ENCODE measurements at places on chromosomes 6 and 20.
A peak's percentile ranks its signal among the peaks of the same experiment; 100 is the strongest.

DNA sequence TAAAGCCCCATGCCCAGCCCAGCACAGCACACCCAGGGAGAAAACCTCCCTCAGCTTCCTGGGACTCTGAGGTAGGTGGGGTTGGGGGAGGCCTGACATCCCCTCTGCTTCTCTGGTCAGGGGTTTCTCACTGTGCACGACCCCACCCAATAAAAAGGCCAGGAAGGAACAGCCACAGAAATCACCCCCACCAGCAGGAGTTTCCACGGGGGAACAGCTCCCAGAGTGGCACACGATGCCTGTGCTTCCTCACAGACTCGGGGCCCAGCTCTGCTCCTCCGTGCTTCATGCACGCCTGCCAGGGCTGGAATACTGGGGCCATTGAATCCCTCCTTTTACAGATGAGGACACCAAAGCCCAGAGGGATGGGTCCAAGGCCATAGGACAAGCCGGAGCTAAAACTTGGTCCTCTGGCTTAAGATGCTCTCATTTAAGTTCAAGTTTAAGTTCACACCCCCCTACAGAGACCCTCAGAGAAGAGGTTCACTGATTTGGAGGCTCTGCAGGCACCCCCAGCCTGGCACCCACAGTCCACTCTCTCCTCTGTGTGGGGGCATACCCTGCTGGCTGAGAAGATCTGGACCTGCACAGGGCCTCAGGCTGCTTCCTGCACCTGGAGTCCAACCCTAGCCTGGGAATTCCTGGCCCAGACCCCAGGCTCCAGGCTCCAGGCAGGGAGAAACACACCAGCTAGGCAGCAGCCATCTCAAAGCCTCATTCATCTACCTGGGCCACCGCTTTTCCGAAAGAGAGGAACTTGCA, 14.3 kb downstream of the ACSS1 start:
- no peak for DNase-seq

- DNase-seq: no peak
Measured at GRCh38 chr6:127776320-127776719, 124.5 kb downstream of the THEMIS start.

- DNase-seq: no peak
Measured at GRCh38 chr6:136501514-136501913, 48.7 kb downstream of the MAP7 start.

GRCh38 chr6:163282672-163283071, 131.8 kb upstream of the QKI start:
- DNase-seq: no peak

DNA sequence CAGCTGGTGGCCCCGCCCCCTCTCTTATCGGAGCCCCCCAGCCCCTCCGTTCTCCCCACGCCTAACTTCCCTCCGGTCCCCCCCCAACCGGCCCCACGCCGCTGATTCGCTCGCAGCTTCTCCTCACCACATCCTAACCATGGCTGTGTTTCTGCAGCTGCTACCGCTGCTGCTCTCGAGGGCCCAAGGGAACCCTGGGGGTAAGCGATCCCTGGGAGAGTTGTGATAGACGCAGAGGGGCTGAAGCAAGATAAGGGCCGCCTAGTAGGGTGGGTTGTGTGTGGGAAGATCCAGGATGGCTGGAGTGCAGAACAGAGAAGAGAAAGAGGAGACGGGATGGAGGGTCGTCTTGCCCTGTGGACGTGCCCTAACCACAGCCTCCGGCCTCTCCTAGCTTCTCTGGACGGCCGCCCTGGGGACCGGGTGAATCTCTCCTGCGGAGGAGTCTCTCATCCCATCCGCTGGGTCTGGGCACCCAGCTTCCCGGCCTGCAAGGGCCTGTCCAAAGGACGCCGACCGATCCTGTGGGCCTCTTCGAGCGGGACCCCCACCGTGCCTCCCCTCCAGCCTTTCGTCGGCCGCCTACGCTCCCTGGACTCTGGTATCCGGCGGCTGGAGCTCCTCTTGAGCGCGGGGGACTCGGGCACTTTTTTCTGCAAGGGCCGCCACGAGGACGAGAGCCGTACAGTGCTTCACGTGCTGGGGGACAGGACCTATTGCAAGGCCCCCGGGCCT, at the start of gene MPIG6B:
TSS of gene MPIG6B (plus strand) at position 129 of the 735 bp plus-strand sequence. CDS start at position 140, 11 bp downstream.
- DNase-seq: no peak

- DNase-seq: peak; percentile 20
Measured at GRCh38 chr6:6858533-6858982, 249.2 kb upstream of the RREB1 start.

DNA sequence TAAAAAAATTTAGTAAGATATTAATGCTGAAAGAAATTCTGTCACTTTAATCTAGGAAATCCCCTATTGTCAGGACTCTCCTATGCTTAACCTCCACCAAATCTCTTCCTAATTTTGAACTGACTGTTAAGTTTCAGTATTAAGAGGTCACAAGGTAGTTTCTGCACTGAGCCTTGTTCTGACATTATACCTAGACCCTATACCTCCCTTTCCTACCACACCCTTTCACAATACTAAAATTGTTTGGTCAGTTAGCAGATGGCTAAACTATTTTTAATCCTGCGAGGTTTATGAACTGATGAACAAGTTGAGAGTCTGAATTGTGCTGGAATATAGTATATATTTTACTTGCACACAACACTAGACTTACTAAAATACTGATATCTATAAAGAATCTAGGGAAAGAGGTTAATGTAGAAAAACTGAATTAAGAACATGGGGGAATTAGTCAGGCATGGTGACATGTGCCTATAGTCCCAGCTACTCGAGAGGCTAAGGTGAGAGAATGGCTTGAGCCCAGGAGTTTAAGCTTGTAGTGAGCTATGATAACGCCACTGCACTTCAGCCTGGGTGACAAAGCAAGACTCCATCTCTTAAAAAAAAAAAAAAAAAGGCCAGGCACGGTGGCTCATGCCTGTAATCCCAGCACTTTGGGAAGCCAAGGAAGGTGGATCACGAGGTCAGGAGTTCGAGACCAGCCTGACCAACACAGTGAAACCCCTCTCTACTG, 51.5 kb downstream of the HBS1L start:
- no peak for DNase-seq

DNA sequence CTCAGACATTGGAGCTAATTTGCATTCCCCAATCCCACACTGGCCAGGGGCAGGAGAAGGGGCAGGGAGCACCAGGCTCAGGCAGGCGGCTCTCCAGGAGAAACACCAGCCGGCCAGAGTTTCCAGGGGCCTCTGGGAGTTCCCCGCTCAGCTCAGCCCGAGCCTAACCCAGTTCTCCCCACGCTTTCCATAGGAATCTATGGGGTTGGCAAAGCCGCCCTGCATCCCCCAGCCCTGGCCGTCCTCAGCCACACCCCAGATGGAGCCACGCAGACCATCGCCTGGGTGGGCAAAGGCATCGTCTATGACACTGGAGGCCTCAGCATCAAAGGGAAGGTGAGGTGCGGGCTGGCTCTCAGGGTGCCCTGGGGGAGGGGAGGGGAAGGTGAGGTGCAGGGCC, 8.2 kb downstream of the NPEPL1 start:
- no peak for DNase-seq

GRCh38 chr6:97958134-97958533, 675.1 kb upstream of the MMS22L start:
- no peak for DNase-seq

DNA sequence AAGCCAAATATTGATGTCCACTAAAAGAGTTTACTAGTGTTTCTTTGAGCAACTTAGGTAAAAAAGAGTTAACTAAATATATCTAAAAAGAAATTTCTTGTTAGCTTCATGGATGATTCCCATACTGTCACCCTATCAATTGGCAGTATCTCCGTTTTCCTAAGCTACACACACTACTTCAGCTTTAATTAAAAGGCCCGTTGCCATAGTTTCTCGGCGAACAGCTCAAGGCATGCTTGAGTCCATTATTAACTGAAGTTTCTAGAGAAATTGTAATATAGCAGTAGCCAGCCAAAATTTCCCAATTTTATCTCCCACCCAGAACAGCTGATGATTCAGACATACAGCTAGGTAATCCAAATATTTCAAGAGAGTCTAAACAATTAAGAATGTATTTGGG, 20.0 kb upstream of the BEND6 start:
- no peak for DNase-seq

DNA sequence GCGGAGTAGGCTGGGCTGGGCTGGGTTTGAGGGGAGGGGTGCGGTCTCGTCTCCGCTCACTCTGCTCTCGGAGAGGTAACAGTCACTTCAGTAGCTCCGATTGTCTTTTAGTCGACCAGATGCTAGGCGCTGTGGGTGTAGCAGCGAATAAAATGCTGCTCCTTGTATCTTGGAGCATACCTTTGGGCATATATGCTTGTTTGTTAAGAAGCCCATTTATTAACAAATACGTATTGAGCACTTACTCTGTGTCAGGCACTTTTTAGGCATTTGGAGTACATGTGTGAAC, 545 bp downstream of the ACTR5 start:
- no peak for DNase-seq

GRCh38 chr6:13978102-13978640, 53.4 kb downstream of the RNF182 start:
- DNase-seq: no peak

DNA sequence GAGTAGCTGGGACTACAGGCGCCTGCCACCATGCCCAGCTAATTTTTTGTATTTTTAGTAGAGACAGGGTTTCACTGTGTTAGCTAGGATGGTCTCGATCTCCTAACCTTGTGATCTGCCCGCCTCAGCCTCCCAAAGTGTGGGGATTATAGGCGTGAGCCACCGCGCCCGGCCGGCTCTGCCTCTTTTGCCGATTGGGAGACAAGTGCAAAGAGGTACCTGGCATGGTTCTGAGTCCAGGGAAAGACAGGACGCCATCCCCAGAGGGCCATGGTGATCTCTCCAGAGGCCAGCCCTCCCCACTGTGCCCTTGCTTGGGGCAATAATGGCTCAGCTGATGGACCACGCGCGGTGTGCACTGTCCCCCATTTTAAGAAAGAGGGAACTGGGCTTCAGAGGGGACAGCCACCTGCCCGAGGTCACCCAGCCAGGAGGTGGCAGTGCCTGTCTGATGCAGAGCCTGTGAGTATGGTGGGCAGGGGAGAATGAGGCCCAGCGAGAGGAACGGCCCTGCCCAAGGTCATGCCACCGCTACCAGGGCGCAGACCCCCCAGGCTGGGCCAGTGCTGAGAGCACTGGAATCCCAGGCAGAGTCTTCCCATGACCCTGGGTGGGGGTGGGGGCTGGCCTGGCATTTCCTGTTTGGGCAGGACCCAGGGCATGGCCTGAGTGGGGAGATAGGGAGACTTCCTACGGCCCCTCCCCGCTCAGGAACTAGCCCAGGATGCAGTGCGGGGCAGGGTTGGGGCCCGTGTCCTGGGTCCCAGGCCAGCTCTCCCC, 61.0 kb downstream of the SNAI1 start:
- DNase-seq: no peak

DNA sequence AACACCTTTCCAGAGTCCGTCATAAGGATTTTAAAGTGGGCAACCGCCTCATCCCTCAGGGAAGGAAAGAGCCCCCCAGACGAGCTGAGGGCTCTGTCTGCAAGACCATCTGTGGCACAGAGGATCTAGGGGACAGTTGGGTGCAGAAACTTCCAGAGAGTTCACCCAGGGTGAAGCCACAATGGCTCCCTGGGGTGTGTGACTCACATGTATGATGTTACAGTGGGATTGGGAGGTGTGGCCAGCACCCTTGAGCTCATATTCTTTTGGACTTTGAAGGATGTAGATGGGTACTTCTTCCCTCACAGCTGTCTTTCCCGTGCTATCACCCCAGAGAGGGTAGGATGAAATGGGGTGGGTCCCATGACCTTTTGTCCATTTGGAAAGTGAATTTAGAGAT, 95.5 kb downstream of the NCR2 start:
- DNase-seq: no peak

GRCh38 chr6:154510144-154510905, at the start of gene CNKSR3:
Gene CNKSR3 (minus strand): TSS chr6:154510685. CDS start chr6:154510114, 571 bp downstream.
- DNase-seq: peak; percentile 80

GRCh38 chr6:121748376-121748775, 312.9 kb downstream of the GJA1 start:
- DNase-seq: no peak

GRCh38 chr6:11093376-11093625, 333 bp upstream of the SMIM13 start:
- no peak for DNase-seq

DNA sequence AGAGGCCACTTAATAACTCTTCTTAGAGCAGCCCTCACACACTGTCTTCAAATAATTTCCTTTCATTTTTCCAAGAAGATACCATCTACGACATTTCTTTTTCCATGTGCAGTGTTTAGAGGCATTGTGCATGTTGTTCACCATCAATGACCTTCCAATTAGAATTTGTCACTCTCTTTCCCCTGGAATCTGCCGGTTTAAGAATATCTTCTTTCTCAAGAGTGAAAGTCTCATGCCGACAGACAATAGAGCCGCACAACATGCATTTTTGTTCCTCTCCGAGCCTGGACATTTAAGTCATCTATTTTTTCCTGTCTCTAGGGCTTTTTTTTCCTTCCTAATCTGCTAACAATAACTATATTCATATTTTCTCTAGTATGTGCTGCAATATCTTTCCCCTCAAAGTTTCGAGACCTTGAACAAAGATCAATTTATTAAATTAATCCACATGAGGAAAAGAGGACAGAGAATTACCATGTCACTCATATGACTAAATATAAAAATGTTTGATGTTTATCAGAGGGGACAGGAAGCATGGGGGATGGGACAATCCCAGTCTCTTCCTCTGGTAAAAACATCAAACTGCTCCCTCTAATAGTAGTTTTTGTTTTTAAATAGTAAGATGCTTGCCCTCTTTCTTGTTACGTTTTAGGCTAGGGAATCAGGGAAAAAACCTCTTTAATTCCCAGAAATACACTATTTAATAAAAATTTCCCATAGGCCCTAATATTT, 893.4 kb downstream of the C6orf118 start:
- no peak for DNase-seq

- no peak for DNase-seq
Measured at GRCh38 chr6:124924333-124924759, 37.9 kb upstream of the RNF217 start.
